Stimulated activated CD4-positive, alpha-beta T cell treated with anti-CD3 and anti-CD28 coated beads, Interleukin-1b, Interleukin-23, amount 100 ng/mL, for 24 hours (primary cell): ENCODE measurements at places on chromosomes 1 and 21.

GRCh38 chr1:110286564-110286963, 52.6 kb upstream of the RBM15 start:
- no peak for DNase-seq

- DNase-seq: no peak
Measured at GRCh38 chr1:107897438-107898345, 67.3 kb downstream of the VAV3 start.

GRCh38 chr1:234989479-234990327, 138.9 kb downstream of the TOMM20 start:
- DNase-seq: no peak

DNA sequence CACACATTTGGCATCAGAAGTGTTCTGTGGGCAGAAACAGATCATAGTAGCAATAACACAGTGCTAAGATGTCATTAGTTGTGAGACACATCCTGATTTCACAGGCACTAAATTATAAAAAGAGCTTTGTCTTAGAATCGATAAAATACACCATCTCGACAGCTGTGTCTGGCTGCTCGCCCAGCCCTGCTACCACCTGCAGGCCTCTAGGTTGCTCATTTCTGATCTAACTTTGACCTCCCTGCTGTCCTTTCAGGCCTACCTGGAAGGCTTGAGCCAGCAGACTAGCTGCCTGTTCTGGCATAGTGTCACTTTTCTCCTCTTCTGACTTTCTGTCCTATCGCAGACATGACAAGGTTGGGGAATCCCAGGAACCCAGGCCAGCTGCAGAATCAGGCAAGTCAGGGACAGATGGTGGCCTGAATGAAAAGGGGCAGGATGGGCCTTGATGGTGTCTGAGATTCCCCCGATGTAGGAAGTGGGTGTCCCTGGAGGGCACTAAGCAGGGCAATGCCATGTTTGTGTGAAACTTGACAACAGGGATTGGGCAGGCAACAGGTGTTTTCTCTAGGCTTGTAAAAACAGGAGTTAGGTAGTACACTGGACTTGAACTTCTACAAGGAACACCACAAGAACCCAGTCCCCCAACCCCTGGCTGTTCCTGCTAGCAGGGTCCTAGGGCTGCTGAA, 66.6 kb upstream of the RHOU start:
- DNase-seq: no peak

DNA sequence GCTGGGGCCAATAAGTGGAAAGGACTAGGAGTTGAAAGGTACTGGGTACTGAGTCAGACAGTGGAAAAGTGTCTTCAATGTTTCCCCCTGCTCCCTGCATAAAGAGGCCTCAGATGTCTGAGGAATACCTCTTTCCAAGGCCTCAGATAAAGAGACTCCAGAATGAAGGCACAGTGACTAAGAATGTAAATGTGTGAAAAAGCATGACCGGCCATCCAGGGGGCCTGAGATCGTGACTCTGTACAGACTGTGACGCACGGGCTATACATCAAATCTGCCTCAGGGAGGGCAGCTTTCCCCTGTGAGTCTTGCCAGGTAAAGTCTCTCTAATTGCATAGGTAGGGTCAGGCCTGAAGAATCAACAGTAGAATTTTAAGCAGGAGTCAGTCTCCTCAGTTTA, 1690.5 kb downstream of the KCNT2 start:
- no peak for DNase-seq

- DNase-seq: no peak
Measured at GRCh38 chr1:92404661-92405060, 82.1 kb downstream of the GFI1 start.

DNA sequence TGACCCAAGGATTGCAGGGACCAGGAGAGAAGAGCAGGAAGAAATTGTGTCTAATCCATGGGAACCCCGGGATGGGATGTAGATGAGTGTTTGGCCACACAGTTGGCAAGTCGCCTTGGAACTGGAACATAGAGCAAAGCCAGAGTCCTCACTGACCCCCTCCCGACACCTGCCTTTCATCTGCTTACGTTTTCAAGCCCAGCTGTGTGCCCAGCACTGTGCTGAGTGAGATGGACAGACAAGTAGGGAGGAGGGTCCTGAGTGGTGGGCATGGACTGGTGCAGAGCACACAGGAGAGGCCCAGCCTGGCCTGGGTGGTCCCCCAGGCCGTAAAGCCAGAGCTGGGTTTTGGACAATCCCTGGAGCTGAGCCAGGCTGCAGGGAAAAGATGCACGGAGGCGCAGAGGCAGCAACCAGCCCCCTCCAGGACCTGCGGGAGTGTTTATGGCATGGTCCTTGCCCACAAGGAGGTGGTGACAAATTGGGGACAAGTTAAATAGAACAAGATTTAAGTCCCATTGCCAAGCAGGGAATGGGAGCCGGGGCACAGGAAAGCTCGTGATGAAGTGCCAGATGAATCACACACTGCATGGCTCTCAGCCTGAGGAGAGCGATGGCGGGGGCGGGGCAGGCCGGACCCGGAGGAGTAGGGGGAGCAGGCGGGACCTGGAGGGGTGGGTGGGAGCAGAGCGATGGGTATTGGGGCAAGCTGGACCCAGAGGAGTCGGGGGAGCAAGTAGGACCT, 157.8 kb upstream of the VAMP3 start:
- no peak for DNase-seq

- DNase-seq: no peak
Measured at GRCh38 chr1:205258261-205258691, 30.5 kb downstream of the TMCC2 start.

GRCh38 chr21:42056468-42056867, 14.6 kb upstream of the UMODL1 start:
- DNase-seq: no peak

- DNase-seq: no peak
Measured at GRCh38 chr1:208085655-208086515, 158.3 kb downstream of the PLXNA2 start.
